Ascending aorta (tissue), 2 donors: ENCODE measurements at places on chromosomes 5 and 9. TPM values are rescaled to one million over a fixed set of nuclear protein-coding genes. Genes with fewer than 3 reads are reported as not detected.
A peak's percentile ranks its signal among the peaks of the same experiment; 100 is the strongest.

GRCh38 chr9:36964791-36965190 is 69.3 kb downstream of the PAX5 start:
- H3K36me3 ChIP-seq: no peaks in the 10 kb centered on the region
- no peak overlapping the region for H3K27ac ChIP-seq
- DNase-seq: no peak
- H3K4me1 ChIP-seq: no peaks in the 10 kb centered on the region

DNA sequence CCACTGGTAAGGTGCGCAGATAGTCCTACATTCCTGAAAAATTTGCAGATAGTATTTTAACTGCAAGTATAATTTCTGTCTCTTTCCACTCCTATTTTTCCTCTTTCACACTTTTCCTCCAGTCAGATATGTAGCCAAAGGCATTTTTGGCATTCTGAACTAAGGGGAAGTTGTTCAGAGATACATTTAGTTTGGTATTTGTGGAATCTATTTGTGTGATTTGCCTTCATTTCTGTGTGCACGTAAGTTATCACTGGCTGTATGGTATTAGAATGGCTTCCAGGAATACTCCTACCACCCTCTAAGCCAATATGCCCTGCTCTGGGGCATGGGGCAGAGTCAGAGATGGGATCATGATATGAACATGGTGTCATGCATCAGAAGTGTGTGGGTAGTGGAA is 45.8 kb upstream of the GRAMD2B start:
- H3K36me3 ChIP-seq: no peaks in the 10 kb centered on the region
- H3K4me3 ChIP-seq: no peak overlapping the region
- no peaks in the 10 kb centered on the region for H3K27me3 ChIP-seq
- no peak overlapping the region for H3K27ac ChIP-seq
- H3K4me1 ChIP-seq: no peaks in the 10 kb centered on the region

- H3K27ac ChIP-seq: peak overlapping the region; percentile 63
- no peaks in the 10 kb centered on the region for H3K36me3 ChIP-seq
- no peaks in the 10 kb centered on the region for H3K27me3 ChIP-seq
Measured at GRCh38 chr5:68240202-68240601, 24.6 kb downstream of the PIK3R1 start.

- H3K4me3 ChIP-seq: no peak overlapping the region
- H3K36me3 ChIP-seq: no peaks in the 10 kb centered on the region
- H3K4me1 ChIP-seq: no peaks in the 10 kb centered on the region
- DNase-seq: no peak
- H3K27me3 ChIP-seq: no peaks in the 10 kb centered on the region
Measured at GRCh38 chr5:370311-370958, 48.9 kb downstream of the AHRR start.

GRCh38 chr5:59569608-59570334 is 323.8 kb downstream of the PDE4D start:
- no peak for DNase-seq
- no peaks in the 10 kb centered on the region for H3K36me3 ChIP-seq
- H3K27ac ChIP-seq: no peak overlapping the region
- H3K27me3 ChIP-seq: no peaks in the 10 kb centered on the region

GRCh38 chr5:15609076-15609725 is 109.2 kb downstream of the FBXL7 start:
- DNase-seq: no peak
- no peaks in the 10 kb centered on the region for H3K27me3 ChIP-seq
- H3K27ac ChIP-seq: no peak overlapping the region
- H3K4me3 ChIP-seq: no peak overlapping the region
- H3K4me1 ChIP-seq: no peaks in the 10 kb centered on the region

- no peaks in the 10 kb centered on the region for H3K4me1 ChIP-seq
- no peaks in the 10 kb centered on the region for H3K36me3 ChIP-seq
- H3K4me3 ChIP-seq: no peak overlapping the region
- no peaks in the 10 kb centered on the region for H3K27me3 ChIP-seq
- no peak overlapping the region for H3K27ac ChIP-seq
Measured at GRCh38 chr9:8179381-8180053, 379.9 kb upstream of the DMAC1 start.

- H3K4me1 ChIP-seq: peaks cover 73% of the 10 kb centered on the region
- no peaks in the 10 kb centered on the region for H3K36me3 ChIP-seq
- no peak overlapping the region for H3K4me3 ChIP-seq
- no peaks in the 10 kb centered on the region for H3K27me3 ChIP-seq
Measured at GRCh38 chr5:57408714-57409113, 73.9 kb downstream of the ACTBL2 start.

GRCh38 chr9:33903157-33903780 is 86.3 kb downstream of the UBE2R2 start:
- H3K27me3 ChIP-seq: no peaks in the 10 kb centered on the region
- DNase-seq: no peak
- peaks cover 12% of the 10 kb centered on the region for H3K4me1 ChIP-seq
- H3K36me3 ChIP-seq: peaks cover 16% of the 10 kb centered on the region
- no peak overlapping the region for H3K27ac ChIP-seq
- no peak overlapping the region for H3K4me3 ChIP-seq

- H3K27me3 ChIP-seq: no peaks in the 10 kb centered on the region
- no peaks in the 10 kb centered on the region for H3K36me3 ChIP-seq
- no peak overlapping the region for H3K27ac ChIP-seq
Measured at GRCh38 chr9:81032831-81033230, 656.5 kb downstream of the TLE1 start.

GRCh38 chr5:147339313-147339712 is 104.5 kb downstream of the STK32A start:
- no peak overlapping the region for H3K27ac ChIP-seq
- DNase-seq: no peak
- no peaks in the 10 kb centered on the region for H3K4me1 ChIP-seq
- no peaks in the 10 kb centered on the region for H3K27me3 ChIP-seq
- H3K36me3 ChIP-seq: no peaks in the 10 kb centered on the region

- no peaks in the 10 kb centered on the region for H3K27me3 ChIP-seq
- DNase-seq: peak; percentile 91
- no peaks in the 10 kb centered on the region for H3K36me3 ChIP-seq
- H3K27ac ChIP-seq: peak overlapping the region; percentile 98
- peaks cover 56% of the 10 kb centered on the region for H3K4me1 ChIP-seq
- H3K4me3 ChIP-seq: peak overlapping the region; percentile 41
Measured at GRCh38 chr9:35907711-35908503, 1.4 kb upstream of the SPAAR start.

- no peaks in the 10 kb centered on the region for H3K27me3 ChIP-seq
- no peak overlapping the region for H3K4me3 ChIP-seq
Measured at GRCh38 chr5:147561435-147561834, 51.6 kb upstream of the DPYSL3 start.

- H3K36me3 ChIP-seq: no peaks in the 10 kb centered on the region
- peak overlapping the region; percentile 34 for H3K27ac ChIP-seq
- no peaks in the 10 kb centered on the region for H3K27me3 ChIP-seq
- peak overlapping the region; percentile 62 for H3K4me3 ChIP-seq
Measured at GRCh38 chr9:34988218-34989002, 1.1 kb upstream of the DNAJB5 start.

DNA sequence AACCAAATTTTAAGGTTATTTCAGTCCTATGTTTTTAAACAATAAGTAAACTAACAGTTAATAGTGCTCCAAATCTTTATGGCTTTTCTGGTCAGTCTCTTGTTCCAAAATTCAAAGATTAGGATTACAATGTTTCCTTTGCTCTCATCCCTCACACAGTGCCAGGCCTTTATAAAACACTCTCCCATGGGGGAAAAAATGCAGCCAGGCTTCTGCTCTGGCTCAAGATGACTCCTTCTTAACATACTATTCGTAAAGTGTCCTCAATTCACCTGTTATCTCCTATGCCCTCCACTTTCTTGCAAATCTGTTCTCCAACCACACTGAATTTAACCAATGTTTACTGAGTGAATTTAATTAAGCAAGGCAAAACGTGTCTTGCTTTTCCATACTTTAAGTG is 1.4 kb downstream of the CEP120 start:
- H3K4me1 ChIP-seq: no peaks in the 10 kb centered on the region
- H3K4me3 ChIP-seq: peak overlapping the region; percentile 86
- H3K27ac ChIP-seq: no peak overlapping the region
- H3K27me3 ChIP-seq: no peaks in the 10 kb centered on the region

- H3K4me1 ChIP-seq: no peaks in the 10 kb centered on the region
- no peaks in the 10 kb centered on the region for H3K27me3 ChIP-seq
- no peak overlapping the region for H3K27ac ChIP-seq
- peak; percentile 5 for DNase-seq
- H3K36me3 ChIP-seq: peaks cover 57% of the 10 kb centered on the region
- H3K4me3 ChIP-seq: no peak overlapping the region
Measured at GRCh38 chr9:93673021-93673838, 96.8 kb downstream of the PHF2 start.

GRCh38 chr5:178312880-178313282 is 80.3 kb upstream of the PHYKPL start:
- H3K4me3 ChIP-seq: no peak overlapping the region
- peak; percentile 71 for DNase-seq
- H3K36me3 ChIP-seq: no peaks in the 10 kb centered on the region
- H3K4me1 ChIP-seq: no peaks in the 10 kb centered on the region
- H3K27ac ChIP-seq: no peak overlapping the region

DNA sequence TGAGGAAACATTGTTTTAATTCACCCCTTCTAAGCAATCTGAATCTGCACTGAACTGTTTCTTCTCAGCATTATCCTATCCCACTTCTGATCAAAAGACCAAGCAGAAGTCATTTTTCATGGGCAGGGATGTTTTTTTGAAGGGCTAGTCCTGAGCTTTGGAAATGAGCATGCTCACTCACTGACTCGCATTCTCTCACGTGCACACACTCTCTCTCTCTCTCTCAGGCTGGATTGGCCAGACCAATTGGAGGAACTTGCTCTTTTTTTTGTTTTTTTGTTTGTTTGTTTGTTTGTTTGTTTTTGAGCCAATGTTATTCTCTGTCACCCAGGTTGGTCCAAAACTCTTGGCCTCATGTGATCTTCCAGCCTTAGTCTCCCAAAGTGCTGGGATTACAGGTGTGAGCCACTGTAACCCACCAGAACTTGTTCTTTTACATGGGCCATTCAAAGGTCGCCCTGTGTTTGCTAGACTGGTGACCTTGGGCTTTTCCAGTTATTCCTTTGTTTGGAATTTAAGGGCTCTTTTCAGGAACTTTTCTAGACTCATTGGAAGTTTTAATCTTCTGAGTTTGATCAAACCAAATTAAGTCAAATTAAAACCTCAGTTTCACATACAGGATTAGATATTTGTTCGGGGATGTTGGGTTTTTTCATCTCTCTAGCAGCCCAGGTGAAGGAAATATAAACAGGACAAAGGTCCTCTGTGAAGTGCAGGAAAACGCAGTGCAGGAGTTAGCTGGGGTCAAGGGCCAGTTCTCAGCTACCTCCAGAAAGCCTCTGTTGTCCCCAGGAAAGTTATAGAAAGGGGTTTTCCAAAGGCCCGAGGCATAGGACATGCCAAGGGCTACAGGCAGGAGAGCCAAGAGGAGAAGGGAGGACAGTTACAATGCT is 13.1 kb downstream of the FAXDC2 start:
- no peaks in the 10 kb centered on the region for H3K36me3 ChIP-seq
- H3K27me3 ChIP-seq: no peaks in the 10 kb centered on the region
- peak overlapping the region; percentile 75 for H3K27ac ChIP-seq
- no peaks in the 10 kb centered on the region for H3K4me1 ChIP-seq
- no peak overlapping the region for H3K4me3 ChIP-seq

GRCh38 chr5:176190886-176191755 is 47.1 kb upstream of the SIMC1 start:
- no peaks in the 10 kb centered on the region for H3K4me1 ChIP-seq
- DNase-seq: no peak
- no peaks in the 10 kb centered on the region for H3K27me3 ChIP-seq
- no peak overlapping the region for H3K27ac ChIP-seq
- no peaks in the 10 kb centered on the region for H3K36me3 ChIP-seq
- no peak overlapping the region for H3K4me3 ChIP-seq

DNA sequence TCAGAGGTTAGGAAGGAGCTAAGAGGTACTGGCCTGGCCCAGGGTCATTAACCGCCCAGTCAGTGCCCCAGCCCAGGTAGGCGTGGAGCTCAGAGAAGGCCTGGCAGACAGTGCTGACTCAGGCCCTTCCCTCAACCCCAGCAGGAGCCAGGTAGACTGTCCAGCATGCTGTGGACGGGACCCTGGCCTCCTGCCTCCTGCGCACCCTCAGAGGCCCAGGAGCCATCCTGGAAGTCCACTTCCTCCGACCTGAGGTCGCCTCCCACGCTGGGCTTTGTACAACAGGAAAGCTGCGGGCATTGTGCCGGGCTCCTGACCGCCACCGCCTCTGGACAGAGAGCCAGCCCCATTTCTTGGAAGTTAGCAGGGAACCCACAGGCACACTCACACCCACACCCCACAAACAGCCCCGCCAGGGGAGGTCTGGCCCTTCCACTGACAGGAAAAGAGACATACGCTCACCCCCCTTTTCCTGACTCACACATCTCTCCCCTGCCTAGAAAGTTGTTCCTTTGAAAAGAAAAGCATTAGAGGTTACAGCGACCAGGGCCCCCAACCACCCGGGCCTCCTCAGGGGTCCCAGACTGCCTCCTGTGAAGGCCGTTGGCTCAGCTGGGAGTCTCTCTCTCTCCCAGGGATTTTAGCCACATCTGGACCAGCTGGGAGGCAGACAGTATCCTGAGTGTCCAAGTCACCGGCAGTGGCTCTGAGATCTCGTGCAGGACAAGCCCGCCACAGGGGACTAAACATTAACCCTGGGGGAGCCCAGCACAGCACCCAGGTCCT is 7.7 kb downstream of the RALGDS start:
- H3K27ac ChIP-seq: peak overlapping the region; percentile 67
- H3K4me3 ChIP-seq: no peak overlapping the region
- H3K4me1 ChIP-seq: peaks cover 9% of the 10 kb centered on the region
- H3K36me3 ChIP-seq: peaks cover 33% of the 10 kb centered on the region
- no peaks in the 10 kb centered on the region for H3K27me3 ChIP-seq

DNA sequence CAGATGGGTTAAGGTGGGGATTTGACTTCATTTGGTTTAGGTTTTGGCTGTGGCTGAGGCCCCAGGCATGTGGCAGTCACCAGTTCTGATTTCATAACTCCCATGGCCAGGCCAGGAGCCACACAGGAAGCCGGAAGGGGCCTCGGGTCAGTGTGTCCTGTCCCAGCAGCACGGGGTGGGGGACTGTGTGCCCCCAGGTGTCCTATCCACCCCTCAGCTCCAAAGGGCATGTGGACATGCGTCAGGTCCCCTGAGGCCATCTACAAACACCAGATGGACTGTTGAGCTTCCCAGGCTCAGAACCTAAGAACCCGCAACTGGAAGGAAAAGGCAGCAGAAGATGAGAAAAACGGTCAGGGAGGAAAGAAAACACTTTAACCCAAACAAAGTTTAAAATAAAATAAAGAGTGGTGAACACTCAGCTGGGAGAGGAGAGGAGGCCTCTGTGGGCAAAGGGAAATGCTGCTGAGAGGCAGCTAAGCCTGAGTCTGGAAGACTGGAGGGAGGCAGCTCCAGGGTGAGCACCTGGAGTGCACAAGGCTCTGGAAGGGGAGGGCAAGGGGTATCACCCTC is 260.8 kb downstream of the AUH start:
- DNase-seq: peak; percentile 84
- H3K27me3 ChIP-seq: no peaks in the 10 kb centered on the region
- peak overlapping the region; percentile 82 for H3K27ac ChIP-seq
- peaks cover 8% of the 10 kb centered on the region for H3K4me1 ChIP-seq
- no peaks in the 10 kb centered on the region for H3K36me3 ChIP-seq
- no peak overlapping the region for H3K4me3 ChIP-seq

Gene PCDHGB2
- 12.2 TPM for total RNA-seq

Gene MYO10
- 20.0 TPM for total RNA-seq

Gene NIM1K
- not detected for total RNA-seq

Gene KCNN2
- total RNA-seq: 10.0 TPM

Gene KIF4B
- total RNA-seq: not detected

Gene BTNL8
- total RNA-seq: not detected

Gene PLCXD3
- total RNA-seq: 7.2 TPM
